ENCODE measurements at places on chromosomes 2 and 18.

DNA sequence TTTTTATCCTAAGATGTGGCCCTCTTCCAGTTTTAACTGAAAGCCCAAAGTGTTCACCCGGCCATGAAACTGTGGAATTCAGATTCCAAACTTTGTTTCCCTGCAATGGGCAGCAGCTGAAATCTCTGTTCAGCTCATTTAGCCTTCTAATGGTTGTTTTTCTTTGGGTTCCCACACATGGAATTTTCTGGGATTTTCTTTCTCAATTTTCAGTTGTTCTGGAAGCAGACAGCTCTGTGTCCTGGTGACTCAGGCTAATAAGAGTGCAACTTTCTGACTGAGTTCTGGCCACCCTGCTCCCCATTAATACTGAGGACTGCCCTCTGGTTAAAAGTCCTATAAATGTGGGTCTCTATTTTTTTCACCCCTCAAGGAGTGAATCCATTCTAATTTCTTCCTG, 78.5 kb downstream of the PMS1 start:
- DNase-seq = no peak

GRCh38 chr2:138267161-138267901, 234.2 kb upstream of the SPOPL start:
- DNase-seq = peak; percentile 84

- no peak for DNase-seq
Observed at GRCh38 chr2:170148161-170148560, 29.8 kb upstream of the MYO3B start.

GRCh38 chr2:206802654-206803514, 37.5 kb downstream of the FASTKD2 start:
- no peak for DNase-seq

- no peak for DNase-seq
Observed at GRCh38 chr18:58388736-58389135, 240.2 kb downstream of the ALPK2 start.

DNA sequence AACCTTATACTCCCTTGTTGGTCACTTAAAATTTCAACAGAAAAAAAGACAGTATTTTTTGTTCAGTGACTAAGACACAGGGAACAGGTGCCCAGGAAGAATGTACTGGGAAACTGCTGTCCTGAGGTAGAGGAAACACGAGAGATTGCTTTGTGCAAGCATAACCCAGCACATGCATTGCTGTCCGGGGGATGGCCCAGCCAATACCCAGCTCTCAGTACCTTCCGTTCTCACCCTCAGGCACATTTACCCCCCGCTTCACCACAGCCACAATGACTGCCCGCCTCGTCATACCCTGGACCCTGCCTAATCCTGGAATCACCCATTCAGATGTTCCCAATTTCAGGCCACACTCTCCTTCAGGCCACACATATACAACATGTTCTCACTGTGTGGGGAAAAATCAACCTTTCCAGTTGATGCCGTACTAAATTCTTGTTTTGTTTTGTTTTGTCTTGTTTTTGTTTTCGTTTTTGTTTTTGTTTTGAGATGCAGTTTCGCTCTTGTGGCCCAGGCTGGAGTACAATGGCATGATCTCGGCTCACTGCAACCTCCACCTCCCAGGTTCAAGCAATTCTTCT, 140.7 kb downstream of the ESCO1 start:
- no peak for DNase-seq

GRCh38 chr2:4588606-4589005, 885.2 kb downstream of the DCDC2C start:
- no peak for DNase-seq

GRCh38 chr2:126877861-126878565, 20.7 kb upstream of the TEX51 start:
- no peak for DNase-seq

- DNase-seq = no peak
Observed at GRCh38 chr2:180947208-180947689, 33.2 kb upstream of the UBE2E3 start.

DNA sequence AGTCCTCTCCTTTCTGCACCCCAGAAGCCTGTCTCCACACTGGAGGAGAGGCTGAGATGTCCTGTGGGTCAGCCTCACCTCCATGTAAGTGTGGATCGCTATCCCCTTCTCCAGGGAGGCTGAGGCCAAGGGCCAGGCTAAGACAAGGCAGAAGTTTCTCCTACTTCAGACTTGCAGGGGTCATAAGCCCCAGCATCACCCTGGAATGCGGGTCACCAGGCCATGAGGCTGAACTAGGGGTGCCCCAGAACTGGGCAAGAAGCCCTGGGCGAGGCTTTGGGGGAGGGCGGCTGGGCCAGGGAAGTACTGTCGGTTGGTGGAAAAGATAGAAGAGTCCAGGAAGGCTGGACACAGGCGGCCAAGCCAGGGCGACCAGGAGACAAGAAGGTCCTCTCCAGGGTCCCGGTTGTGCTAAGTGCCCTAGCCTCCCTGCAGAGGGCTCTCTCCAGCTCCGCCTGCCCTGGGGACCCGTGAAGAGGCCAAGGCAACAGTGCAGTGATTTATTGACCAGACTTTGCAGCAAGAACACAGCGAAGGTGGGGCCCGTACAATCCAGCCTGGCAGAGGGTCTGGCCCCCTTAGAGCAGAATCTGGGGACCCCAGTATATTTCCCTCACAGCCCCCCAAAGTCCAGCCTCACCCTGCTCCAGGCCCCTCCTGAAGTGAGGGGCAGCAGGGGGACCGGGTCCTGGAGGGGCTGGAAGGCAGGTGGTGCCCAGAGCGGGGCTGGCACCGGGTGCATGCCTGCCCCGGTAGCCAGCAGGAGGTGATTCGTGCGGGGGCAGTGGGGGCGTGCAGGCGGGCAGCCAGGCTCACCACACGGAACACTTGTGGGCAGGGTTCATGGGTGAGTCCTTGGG, 8.1 kb downstream of the ECEL1 start:
- no peak for DNase-seq

GRCh38 chr2:12619975-12620374, 96.8 kb upstream of the TRIB2 start:
- peak; percentile 92 for DNase-seq

DNA sequence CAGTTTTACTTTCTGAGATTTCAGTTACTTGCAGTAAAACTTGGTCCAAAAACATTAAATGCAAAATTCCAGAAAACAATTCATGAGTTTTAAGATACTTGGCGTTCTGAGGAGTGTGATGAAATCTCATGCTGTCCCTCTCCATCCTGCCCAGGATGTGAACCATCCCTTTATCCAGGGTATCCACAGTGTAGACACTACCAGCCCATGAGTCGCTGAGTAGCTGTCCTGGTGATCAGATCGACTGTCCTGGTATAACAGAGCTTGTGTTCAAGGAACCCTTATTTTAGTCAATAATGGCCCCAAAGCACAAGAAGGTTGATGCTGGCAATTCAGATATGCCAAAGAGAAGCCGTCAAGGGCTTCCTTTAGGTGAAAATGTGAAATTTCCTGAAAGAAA, 3.2 kb downstream of the SP100 start:
- DNase-seq = no peak

DNA sequence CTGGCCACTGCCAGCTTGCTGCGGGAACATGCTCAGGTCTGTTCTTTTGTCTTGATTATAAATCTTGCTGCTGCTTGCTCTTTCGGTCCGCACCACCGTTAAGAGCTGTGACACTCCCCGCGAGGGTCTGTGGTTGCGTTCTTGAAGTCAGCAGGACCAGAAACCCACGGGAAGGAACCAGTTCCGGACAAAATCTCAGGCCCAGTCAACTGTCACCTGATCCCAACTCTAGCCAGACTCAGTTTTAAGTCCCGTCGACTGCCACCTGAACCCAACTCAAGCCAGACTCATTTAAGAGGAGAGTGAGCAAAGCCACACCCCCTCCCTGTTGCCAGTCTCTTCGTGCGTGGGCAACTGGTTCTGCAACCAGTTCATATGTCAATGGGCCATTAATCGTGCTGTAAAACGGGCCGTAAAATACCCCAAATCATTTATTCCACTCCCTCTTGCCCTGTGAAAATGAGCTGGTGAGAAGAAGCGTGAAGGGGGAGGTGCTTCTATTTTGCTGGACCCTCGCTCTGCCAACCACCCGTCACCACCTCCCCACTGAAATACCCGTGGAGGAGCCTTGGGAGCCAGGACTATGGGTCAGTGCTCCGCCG, 224.3 kb downstream of the NDUFA10 start:
- DNase-seq = no peak

GRCh38 chr2:10407841-10408648, 40.1 kb downstream of the ODC1 start:
- peak; percentile 91 for DNase-seq

DNA sequence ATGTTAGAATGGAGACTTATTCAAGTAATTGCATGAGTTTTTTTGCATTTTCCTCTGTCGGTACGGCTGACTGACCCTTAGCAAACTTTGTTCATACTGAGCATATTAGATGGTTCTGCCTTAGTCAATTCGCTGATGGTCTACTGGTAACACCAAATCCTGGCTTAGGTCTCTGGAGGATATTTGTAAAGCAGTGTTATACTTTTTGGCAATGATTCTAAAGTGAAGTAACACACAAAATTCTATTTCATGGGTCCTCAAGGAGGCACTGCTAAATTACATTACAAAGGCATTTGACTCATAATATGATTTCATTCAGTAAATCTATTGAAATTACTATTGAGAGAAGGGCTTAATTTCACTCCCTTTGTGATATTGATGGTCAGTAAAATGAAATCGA, 246.8 kb upstream of the RASGRP3 start:
- peak; percentile 71 for DNase-seq

GRCh38 chr18:65924904-65925303, 174.1 kb downstream of the CDH7 start:
- DNase-seq = no peak

DNA sequence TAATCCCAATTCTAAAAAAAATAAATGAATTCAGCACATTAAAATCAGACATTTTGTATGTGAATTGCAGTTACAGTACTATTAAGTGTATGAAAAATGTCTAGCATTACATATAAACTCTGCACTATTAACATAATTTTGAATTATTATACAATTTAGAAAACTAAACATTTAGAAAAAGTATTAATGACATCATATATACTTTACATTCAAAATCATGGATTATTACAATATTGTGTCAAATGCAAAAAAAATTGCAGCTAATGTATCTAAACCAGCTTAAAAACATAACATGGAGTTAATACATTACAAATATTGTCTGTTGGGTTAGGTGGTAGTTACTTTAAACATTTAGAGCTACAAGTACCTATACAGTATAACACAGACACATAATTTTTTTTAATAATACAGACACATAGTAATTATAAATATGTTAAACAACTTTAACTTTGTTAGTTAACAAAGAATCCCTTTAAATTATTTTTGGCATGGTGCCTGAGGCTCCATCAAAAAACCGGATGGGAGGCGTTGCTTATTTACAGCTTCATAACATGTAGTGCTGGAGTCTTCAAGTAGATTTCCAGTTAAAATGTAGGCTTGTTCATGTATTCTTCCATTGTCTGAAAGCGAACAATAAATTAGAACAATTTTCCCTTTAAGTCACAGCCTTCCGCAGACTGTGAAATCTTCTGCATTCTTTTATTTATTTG, 79.1 kb downstream of the AP1S3 start:
- DNase-seq = no peak

- no peak for DNase-seq
Observed at GRCh38 chr2:225355788-225356187, 43.7 kb upstream of the NYAP2 start.

DNA sequence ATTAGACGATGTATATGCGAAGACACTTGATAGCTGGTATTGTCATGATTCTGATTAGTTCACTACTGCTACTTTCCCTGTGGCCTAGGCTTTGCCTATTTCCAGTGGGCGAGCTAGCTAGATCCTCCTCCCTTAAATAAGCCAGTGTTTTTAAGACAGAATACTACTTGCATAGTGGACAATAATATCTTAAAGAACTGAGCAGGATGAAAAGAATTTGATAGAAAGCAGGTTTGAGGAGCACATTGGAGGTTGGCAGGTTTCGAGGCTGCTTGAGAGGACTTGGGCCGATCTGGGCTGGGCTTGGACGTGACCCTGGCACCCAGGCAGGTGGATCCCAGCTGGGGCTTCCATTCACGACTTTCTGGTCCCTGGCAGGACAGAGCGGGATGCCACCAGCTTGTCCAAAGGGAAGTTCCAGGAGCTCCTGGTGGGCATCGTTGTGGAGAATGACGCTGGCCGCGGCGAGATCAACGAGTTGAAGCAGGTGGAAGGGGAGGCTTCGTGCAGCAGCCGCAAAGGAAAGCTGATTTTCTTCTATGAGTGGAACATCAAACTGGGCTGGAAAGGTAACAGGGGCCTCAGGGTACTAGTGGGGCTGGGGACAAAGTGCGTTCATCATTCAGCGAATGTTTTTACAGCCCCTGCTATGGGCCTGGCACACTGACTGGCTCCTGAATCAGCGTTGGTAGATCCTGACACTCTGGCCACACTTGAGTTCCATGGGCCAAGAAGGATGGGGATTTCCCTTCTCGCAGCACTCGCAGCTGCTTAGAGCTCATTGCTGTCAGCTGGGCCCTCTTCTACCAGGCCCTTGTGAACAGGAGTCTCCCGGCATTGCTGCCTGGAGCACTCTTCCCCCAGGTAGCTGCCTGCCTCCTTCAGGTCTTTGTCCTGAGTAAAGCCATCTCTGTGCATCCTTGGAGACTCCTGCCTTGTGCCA, 16.9 kb downstream of the C2orf74 start:
- peak; percentile 34 for DNase-seq

DNA sequence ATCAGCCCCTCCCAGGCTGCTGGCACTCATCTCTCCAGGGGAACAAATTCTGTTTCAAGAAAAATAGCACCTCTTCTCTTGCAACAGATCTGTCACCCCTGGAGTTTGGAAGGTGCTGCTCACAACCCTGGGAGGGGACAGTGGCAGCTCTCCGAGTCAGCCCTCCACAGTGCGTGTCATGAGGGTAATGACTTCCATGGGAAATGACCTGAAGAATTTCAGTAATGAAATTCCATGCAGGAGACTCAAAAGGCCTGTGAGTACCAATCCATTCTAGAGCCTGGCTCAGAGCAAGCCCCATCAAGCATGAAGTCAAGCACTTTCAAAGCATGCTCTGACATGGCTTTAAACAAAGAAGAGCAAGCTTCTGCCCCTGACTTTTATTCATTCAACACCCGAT, 276.3 kb upstream of the PARD3B start:
- no peak for DNase-seq

DNA sequence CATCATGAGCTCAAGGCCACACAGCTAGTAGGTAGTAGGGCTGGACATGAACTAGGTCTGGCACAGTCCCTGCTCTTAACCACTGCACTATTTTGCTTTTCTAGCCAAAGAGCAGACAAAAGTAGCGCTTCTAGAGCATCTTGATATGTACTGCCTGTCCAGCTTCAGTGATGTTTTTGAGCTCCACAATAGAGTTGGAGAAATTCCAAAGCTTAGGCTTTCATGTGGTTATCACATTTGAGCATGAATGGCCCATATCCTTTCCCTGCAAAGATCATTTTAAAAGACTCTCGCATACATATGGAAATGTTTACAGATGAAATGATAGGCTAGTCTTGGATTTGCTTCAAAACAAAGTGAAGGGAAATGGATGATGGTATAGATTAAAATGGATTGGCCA, 128.7 kb downstream of the MAP3K20 start:
- peak; percentile 34 for DNase-seq

GRCh38 chr2:58710795-58711279, 469.7 kb upstream of the FANCL start:
- no peak for DNase-seq

- no peak for DNase-seq
Observed at GRCh38 chr18:34977838-34978532, 63.2 kb upstream of the MAPRE2 start.

- no peak for DNase-seq
Observed at GRCh38 chr18:34697891-34698290, 12.2 kb upstream of the DTNA start.

GRCh38 chr2:55779459-55780421, 86.1 kb upstream of the PNPT1 start:
- peak; percentile 90 for DNase-seq

- DNase-seq = no peak
Observed at GRCh38 chr2:111703759-111704158, 180.2 kb downstream of the ANAPC1 start.

GRCh38 chr18:35441857-35442595, 55.7 kb downstream of the INO80C start:
- DNase-seq = no peak
